CD4-positive, alpha-beta T cell treated with Interleukin-4 for 4 hours (primary cell): ENCODE measurements at places on chromosomes 7 and 10.

- no peak for DNase-seq
These were observed 251.7 kb upstream of the PITRM1 start for GRCh38 chr10:3424111-3424851.

- DNase-seq = no peak
These were observed 9.6 kb downstream of the GDF10 start for GRCh38 chr10:47309408-47310089.

DNA sequence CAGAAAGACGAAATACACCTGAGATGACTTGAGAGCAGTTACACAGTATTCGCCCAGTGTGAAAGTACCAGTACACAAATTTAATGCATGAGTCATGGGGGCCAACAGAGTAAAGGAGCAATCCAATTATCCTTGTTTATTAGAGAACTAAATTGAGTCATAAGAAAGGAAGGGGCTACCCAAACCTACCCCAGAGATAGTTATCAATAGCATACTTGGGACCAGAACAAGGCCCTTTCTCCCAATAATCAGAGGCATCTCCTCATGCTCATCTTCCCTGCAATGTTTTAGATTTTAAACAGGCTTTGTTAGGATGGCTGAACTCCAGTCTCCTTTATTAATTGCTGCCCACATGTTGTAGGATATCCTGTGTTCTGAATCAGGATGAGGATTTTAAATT is 239.7 kb upstream of the LRGUK start:
- DNase-seq = no peak

- peak; percentile 15 for DNase-seq
These were observed 1.8 kb upstream of the PDGFA start for GRCh38 chr7:521221-522070.

DNA sequence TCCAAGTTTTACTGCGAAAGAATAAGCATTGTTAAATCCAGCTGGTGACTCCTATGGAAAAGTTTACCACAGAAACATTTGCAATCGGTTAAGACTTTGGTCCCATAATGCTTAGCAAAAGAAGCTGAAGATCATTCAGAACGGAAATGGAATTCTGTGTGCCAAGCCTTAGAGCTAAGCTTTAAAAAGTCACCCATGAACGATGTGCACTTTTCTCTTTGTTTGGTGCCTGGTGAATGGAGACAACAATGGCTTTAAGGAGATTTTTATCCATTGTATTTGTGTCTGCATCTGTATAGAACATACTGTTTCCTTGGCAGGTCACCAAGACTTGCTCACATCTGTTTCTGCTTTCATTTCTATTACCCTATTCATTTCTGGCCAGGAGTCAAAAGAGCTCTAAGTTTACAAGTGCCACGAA is 26.3 kb upstream of the COL1A2 start:
- DNase-seq = no peak

- DNase-seq = no peak
These were observed 1.5 kb upstream of the GATA3 start for GRCh38 chr10:8052956-8053445.

- DNase-seq = no peak
These were observed 67.9 kb downstream of the OAT start for GRCh38 chr10:124350806-124351205.

DNA sequence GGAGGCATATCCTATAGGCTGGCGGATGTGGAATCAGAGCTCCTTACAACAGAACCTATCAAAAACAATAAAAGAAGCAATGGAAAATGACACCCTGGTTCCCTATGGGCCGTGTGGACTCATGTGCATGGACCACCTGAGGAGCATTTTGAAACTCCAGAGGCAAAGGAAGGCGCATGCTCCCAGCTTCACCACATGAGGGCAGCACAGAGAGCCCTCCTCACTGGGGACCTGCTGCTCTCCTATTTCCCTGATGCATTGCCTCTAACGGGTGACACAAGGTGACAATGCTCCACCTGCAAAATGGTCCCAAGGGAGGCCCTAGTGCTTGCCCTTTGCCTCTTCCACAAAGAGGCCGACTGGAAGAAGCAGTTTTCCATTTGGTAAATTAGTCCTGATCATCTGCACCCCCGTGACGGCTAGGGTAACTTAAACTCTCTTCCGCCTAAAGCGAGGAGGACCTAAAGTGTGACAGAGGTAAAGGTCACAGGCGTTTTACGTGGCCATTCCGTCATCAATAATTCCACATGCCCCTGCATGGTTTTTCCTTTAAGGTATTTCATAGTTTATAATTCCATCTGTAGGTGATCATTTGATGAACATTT is 67.7 kb downstream of the GPAM start:
- DNase-seq = peak; percentile 27

DNA sequence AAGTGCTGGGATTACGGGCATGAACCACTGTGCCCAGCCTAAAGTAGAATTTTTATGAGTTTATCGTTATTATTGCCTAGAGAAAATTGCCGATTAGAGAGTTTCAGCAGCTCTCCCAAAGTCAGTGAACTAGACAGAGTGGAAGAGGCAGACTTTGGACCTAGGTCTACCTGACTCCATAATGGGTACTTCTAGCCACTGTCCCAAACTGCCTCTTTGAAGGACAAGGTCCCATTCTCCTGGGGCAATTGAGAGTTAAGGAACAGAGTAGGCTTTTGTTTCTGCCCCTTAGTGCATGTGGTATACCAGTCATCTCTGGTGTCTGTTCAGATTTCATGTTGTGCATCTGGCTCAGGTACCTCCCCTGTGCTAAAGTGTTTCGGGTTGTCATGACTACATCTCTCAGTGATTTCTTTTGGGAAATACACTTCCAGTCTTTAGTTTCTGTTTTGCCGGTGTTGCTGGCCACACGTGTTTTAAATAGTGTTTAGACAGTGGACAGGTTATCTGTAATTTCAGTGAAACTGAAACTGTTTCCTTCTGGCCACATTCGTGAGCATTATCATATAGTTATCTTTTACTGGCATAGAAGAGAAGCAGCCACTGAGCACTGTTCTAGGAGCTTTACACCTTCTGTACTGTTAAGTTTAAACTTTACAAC is 4.7 kb downstream of the TMEM236 start:
- DNase-seq = no peak

DNA sequence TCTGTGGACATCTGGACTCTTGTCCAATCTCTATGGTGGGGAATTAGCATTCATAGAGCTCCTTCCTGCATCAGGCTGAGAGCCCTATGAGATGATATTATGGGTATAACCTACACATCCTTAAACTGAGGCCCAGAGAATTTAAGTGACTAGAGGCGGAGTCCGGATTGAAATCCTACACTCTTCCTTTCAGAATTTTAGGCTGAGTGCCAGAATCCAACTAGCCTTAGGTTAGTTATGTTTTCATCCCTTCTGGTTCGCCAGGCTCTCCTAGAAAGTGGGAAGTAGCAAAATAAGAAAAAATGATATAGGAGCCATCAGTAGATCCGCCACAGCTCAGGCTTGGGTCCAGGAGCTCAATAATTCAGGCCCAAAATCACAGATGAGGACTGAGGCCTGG is 212.5 kb downstream of the GLI3 start:
- DNase-seq = no peak

DNA sequence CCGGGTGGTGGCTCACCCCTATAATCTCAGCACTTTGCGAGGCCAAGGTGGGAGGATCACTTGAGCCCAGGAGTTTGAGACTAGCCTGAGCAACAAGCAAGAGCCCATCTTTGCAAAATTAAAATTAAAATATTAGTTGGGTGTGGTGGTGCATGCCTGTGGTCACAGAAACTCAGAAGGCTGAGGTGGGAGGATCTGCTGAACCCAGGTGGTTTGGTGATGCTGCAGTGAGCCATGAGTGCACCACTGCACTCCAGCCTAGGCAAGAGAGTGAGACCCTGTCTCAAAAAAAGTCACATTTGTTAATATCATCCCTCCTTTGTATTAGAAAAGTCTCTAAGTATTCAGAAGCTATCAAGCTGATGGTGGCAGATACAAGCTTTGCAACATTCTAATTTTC is 317.5 kb downstream of the ANKRD30A start:
- DNase-seq = no peak

DNA sequence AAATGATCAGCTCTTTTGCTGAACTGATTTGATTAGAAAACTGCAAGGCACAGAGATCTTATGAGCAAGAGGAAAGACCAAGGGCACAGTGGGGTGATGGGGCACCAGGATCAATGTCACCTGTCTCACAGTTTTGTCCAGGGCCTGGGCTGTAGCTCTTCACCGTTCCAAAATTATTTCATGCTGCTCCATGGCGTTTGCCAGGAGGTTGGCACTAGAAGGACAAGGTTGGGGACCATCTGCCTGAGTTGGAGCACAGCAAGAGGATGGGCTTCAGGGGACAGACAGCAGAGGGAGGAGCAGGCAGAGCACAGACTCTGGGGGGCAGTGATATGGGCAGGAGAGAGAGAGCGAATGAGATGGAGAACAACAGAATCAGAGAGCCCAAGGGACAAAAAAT is 17.5 kb upstream of the FRA10AC1 start:
- DNase-seq = no peak

- DNase-seq = peak; percentile 86
These were observed 40.8 kb downstream of the HK1 start for GRCh38 chr10:69318867-69319727.

DNA sequence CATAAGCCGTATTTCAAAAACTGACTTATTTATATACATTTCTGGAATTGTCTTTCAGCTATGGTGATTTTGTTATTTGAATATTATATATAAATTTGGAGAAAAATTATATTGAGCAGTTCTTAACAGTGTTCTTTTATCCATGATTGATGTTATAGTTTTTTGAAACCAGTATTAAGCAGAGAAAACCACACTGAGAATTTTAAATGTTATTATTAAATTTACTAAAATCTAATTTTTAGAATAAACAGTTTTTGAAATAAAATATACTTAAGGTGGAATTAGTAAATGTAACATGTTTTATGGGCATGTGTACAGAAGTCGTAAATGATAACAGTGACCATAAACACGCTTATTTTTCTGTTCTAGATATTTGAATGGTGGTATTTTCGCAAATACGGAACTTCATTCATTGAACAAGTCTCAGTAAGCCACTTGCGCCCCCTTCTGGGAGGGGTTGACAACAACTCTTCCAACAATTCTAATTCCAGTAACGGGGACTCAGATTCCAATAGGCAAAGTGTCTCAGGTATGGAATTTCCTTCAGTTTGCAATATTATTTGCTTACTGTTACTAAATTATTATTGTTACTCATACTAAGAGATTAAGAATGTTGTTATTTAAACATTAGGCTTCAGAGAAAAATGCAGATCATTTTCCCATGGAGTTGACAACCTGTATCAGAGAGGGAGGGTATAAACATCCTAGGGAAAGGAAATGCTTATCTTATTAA is 166.1 kb downstream of the ST7 start:
- peak; percentile 67 for DNase-seq

DNA sequence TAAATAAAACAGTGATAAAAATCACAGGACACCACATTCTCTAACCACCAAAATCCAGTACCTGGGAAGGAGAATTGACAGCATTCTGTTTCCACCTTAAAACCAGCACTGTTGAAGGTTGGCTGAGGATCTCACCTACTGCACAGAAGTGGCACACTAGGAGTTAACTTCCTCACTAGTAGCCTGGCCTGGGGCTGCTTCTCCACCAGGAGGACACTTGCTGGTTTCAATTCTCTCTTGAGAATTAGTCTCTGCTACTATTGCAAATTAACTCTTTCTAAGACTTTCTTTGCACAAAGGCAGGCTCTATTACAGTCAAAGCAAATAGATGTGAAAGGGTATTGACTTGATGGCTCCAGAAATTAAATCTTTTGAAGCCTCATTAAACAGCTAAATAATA is 2.3 kb upstream of the CTTNBP2 start:
- DNase-seq = no peak

DNA sequence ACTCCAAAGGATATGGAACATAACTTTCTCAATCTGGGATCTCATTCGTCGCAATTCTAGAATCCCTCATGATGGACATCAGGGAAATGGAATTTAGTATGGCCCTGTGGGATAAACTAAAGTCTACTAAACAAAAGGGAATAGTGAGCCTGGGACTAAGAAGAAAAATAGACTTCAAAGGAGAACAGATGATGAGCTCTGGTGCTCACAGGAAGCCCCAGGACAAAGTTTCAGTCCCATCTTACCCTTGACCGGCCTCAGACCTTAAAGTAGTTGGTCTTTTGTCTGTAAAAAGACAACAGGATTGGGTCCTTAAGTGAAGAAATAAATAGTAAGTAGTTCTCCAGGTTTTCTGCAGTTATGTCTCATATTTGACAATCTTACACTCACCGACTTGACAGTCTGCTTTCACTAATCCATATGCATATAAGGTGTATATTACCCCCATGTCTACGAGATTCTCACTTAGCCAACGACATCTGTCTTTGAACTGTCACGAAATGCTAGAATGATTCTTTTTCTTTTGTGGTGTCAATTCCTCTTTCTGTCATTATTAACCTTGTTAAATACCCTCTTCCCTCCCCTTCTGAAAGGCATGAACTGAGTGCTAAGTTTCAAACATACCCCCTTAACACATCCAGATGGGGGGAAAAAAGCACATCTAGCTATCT is 10.9 kb upstream of the IKZF1 start:
- DNase-seq = no peak

DNA sequence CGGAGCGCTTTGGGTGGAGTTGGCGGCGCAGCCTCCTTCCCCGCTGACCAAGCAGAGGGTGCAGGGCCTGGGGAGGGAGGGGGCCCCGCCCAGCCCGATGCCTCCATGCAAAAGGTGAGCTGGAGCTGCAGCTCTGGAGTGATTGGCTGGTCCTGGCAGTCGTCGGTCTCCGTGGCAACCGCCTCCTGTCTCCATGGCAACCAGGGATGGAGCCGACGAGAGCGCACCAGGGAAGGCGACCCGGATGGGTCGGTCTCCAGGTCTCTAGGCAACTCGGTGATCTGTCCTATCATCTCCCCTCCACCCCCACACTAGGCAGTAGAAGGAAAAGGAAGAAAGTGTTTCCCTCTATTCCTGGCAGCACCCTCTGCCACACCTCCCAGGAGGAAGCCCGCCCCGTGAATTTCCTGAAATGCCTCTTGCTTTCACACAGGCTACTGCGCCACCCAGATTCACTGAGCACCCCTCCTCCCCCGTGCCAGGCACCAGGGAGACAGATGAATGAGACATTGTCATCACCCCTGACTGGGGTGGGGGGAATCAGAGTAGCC is 647 bp upstream of the NACAD start:
- DNase-seq = peak; percentile 51

GRCh38 chr7:120741371-120742042 is 116.4 kb downstream of the TSPAN12 start:
- no peak for DNase-seq

GRCh38 chr10:86898511-86898910 is 58.9 kb downstream of the MMRN2 start:
- DNase-seq = no peak

DNA sequence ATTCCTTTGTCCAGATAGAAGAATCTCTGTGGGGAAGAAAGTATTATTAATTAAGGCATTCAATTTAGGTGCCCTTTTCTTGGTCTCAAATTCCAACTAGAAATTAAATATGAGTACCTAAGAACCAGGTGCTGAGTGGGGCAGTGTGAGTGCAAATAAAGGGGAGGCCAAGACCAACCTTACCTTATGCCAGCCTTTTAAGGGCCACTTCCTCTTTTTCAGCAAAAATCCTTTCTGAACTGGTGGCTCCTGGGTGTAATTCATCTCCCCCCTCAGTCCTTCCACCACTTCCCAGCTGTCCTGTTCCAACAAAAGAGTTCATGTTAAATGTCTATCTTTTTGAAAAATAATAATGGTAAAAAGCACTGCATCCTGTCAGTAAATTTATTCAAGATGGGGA is 108.2 kb downstream of the OSBPL3 start:
- DNase-seq = no peak

GRCh38 chr7:14233076-14233867 is 243.8 kb upstream of the ETV1 start:
- DNase-seq = no peak
